ENCODE measurements at places on chromosomes 1 and 21.

DNA sequence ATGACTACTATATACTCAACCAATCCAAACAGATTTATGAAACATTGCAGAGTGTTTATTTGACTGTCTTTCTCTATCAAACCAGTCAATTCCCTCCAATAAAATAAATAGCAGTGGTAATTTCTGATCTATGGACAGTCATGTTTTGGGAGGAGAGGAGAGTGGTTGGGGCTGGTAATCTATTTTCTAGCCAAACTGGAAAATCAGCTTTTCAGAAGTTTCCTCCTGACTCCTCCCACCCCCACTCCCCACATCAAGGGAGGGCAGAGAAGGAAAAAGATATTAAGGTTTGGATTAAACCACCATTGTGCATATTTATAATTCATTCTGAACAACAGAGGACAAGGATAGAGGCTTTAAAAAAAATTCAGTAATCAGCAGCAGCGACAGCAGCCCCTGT lies 69.4 kb upstream of the SOX13 start:
- no peak for DNase-seq

GRCh38 chr1:55610203-55610602 lies 395.0 kb upstream of the USP24 start:
- no peak for DNase-seq

- DNase-seq = no peak
Observed at GRCh38 chr1:156203331-156203730, 9.4 kb downstream of the SLC25A44 start.

GRCh38 chr1:234970731-234971476 lies 157.7 kb downstream of the TOMM20 start:
- no peak for DNase-seq

- no peak for DNase-seq
Observed at GRCh38 chr1:212553676-212554075, 54.9 kb upstream of the ATF3 start.

GRCh38 chr21:40152476-40152875 lies 285.2 kb downstream of the PCP4 start:
- DNase-seq = no peak

DNA sequence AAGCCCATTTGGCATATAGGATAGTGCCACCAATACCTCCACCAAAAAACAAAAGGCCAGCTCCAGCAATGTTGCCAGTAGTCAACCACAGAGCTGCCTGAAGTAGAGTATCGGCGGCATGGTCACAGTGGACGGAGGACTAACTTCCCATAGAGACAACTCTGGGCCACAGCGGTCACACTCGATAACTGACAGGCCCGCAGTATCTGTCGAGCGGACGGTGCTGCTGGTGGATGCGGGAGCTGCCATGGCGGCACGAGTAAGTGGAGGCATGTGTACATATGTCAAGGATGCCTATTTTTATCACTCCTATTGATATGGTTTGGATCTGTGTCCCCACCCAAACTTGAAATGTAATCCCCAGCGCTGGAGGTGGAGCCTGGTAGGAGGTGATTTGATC lies 4.1 kb downstream of the KRTAP12-1 start:
- no peak for DNase-seq

DNA sequence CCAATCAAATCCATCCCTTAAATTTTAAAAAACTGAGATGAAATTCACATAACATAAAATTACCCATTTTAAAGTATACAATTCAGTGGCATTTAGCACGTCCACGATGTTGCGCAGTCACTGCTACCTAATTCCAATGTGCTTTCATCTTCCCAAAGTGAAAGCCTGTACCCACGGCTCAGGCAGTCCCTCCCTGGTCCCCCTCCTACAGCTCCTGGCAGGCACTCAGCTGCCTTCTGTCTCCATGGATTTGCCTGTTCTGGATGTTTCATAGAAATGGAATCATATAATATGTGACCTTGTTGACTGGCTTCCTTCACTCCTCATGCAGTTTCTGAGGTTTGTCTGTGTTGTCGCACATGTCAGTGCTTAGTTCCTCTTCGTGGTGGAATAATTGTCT lies 386.3 kb downstream of the CAMTA1 start:
- DNase-seq = no peak

Measured in activated naive CD4-positive, alpha-beta T cell (primary cell).